Activated CD8-positive, alpha-beta T cell treated with anti-CD3 and anti-CD28 coated beads, Interleukin-2, amount 10 ng/mL, durations not matched to agents 7 days and 5 days (primary cell): ENCODE measurements at places on chromosomes 4 and X. TPM values are rescaled to one million over a fixed set of nuclear protein-coding genes. Genes with fewer than 3 reads are reported as not detected.

Gene SHOX
- not detected for total RNA-seq

Gene SMR3B
- not detected for total RNA-seq

GRCh38 chrX:65575022-65575421 is 40.4 kb upstream of the LAS1L start:
- H3K27me3 ChIP-seq = no peaks in the 10 kb centered on the region
- no peaks in the 10 kb centered on the region for H3K36me3 ChIP-seq
- DNase-seq = no peak
- no peak overlapping the region for H3K27ac ChIP-seq
- H3K4me1 ChIP-seq = no peaks in the 10 kb centered on the region

- H3K27me3 ChIP-seq = peaks cover 3% of the 10 kb centered on the region
- H3K4me3 ChIP-seq = no peak overlapping the region
- peaks cover 5% of the 10 kb centered on the region for H3K4me1 ChIP-seq
- no peak for DNase-seq
- H3K27ac ChIP-seq = no peak overlapping the region
- H3K36me3 ChIP-seq = no peaks in the 10 kb centered on the region
Observed at GRCh38 chrX:152819266-152819665, 11.3 kb downstream of the CETN2 start.

GRCh38 chr4:23887173-23887572 is 2.7 kb downstream of the PPARGC1A start:
- no peak overlapping the region for H3K4me3 ChIP-seq
- no peak for DNase-seq
- no peaks in the 10 kb centered on the region for H3K36me3 ChIP-seq
- H3K27ac ChIP-seq = no peak overlapping the region

- H3K27me3 ChIP-seq = no peaks in the 10 kb centered on the region
- H3K4me3 ChIP-seq = no peak overlapping the region
- no peaks in the 10 kb centered on the region for H3K36me3 ChIP-seq
Observed at GRCh38 chr4:136558940-136559494, 973.3 kb downstream of the PCDH18 start.

GRCh38 chrX:111778591-111778990 is 97.4 kb upstream of the TRPC5OS start:
- no peak overlapping the region for H3K27ac ChIP-seq
- no peak for DNase-seq
- no peaks in the 10 kb centered on the region for H3K36me3 ChIP-seq
- no peak overlapping the region for H3K4me3 ChIP-seq
